OCI-M1 (cell line): ENCODE measurements at places on chromosomes 7 and 10.

GRCh38 chr10:98173260-98173659, 38.8 kb downstream of the R3HCC1L start:
- DNase-seq: no peak

DNA sequence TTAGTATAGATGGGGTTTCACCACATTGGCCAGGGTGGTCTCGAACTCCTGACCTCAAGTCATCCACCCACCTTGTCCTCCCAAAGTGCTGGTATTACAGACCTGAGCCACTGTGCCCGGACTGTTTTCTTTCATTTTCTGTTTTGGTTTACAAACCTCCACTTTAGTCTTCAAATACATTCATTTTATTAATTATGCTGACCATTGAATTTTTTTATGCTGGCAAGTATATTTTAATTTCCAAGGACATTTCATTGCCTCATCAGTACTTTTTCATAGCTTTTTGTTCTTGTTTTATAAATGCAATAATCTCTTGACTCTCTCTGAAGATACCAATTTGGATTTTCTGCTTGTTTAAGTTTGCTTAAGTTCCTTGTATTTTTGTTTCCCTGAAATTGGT, 170.5 kb downstream of the CACNB2 start:
- no peak for DNase-seq

DNA sequence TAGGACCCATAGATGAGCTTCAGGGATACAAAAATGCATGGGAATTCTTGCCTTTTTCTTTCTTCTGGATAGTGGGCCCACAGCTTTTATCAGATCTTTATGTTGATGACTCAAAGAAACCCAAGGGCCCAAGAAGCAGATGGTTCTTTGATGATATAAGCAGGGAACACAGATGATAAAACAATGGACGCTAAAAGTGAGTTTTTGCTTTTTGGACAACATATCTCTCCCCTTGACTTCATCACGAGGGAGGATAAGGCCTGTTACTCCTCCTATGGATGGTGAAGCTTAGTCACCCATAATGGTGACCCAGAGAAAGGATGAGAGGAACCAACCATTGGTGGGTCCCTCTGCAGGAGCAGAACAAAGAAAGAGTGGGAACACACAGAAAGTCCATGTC, 6.5 kb upstream of the OGA start:
- peak; percentile 82 for DNase-seq

- DNase-seq: no peak
Measured at GRCh38 chr10:79941585-79942210, 7.2 kb downstream of the SFTPD start.

DNA sequence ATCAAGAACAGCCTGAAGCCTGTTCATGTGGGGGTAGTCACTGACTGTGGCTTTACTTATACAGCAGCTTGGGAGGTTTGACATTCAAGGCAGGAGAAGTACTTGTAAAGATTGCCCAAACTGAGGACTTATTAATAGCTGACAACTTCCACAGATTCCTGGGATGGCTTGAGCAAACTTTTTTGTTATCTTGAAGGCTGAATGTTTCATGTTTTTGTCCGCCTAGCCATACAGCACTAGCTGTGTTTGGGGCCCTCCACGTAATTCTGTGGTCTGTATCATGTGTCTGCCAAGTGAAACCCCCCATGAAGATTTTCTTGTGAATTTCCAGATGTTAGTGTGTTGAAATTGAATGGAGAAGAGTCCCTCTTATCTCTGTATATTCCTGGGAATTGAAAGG, 38.6 kb downstream of the FAS start:
- DNase-seq: no peak
